ENCODE measurements at places on chromosomes 16 and 17.

DNA sequence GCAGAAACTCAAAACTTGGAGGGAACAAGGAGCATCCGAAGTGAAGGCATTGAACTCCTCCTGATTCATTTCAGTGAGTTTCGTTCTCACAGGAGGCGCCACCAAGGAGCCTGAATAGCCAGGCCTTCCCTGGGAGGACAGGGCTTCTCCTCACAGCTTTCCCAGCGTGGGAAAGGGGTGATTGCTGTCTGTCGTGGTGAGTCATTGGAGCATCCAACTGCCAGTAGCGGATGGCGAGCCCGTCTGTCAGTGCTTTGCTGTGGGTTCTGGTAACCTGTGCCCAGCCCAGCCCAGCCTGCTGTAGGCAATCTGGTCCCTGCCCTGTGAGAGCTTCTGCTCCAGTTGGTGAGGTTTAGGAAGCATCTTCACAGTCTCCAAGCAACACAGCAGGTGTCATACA lies 28.3 kb downstream of the PLCD3 start:
- DNase-seq, result no peak

DNA sequence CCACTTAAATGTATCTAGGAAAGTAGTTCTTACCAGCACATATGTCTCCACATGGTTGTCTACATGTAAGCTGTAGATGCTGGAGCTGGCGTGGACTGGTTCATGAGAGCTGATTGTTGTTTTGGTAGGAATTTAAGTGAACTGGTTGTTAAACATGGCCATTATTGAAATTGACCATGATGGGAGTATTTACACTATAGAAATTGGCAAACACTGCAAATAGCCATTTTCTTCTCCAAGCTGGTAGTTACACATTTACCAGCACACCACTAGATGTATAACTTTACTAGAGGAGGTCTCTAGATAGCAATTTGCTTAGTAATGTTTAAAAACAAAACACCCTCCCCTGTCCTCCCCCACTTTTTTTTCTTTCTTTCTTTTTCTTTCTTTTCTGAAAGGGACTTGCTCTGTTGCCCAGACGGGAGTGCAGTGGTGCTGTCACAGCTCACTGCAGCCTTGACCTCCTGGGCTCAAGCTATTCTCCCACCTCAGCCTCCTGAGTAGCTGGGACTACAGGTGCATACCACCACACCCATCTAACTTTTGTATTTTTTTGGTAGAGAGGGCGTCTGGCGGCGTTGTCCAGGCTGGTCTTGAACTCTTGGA lies 24.2 kb downstream of the IGSF6 start:
- DNase-seq, result no peak

GRCh38 chr17:81140018-81140417 lies 25.3 kb upstream of the PVALEF start:
- DNase-seq, result no peak

DNA sequence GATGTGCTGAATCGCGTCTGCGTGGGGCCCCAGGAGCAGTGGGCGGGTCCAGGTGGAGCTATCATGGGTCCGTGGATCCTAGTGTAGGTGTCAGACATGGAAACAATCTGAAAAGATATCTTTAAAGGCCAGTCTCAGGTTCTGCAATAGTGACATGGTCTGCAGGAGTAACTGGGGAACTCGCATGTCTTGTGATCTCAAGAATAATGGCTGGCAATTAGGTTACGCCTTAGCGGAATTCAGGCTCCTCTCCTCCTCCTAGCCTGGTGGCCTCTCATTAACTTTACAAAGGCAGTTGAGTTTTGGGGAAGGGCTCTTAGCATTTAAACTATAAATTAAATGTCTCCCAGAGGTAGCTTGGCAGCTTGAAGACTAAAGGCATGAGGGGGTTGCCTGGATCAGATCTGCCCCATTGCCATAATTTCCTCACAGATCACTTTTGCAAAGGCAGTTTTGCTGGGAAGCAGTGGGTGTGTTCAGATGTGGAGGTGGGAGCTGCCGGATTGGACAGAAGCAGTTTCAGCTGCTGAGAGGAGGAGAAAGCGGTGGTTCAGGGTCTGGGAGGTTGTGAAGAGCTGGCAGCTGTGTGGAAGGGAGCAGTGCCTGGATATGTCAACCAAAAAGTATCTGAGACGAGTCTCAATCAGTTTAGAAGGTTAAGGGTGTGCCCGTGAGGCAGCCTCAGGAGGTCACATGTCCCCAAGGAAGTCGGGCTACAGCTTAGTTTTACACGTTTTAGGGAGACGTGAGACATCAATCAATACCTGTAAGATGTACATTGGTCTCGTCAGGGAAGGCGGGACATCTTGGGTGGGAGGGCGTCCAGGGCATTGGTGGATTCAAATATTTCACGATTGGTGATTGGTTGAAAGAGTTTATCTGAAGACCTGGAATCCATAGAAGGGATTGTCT lies 2.7 kb downstream of the TBCD start:
- DNase-seq, result no peak

DNA sequence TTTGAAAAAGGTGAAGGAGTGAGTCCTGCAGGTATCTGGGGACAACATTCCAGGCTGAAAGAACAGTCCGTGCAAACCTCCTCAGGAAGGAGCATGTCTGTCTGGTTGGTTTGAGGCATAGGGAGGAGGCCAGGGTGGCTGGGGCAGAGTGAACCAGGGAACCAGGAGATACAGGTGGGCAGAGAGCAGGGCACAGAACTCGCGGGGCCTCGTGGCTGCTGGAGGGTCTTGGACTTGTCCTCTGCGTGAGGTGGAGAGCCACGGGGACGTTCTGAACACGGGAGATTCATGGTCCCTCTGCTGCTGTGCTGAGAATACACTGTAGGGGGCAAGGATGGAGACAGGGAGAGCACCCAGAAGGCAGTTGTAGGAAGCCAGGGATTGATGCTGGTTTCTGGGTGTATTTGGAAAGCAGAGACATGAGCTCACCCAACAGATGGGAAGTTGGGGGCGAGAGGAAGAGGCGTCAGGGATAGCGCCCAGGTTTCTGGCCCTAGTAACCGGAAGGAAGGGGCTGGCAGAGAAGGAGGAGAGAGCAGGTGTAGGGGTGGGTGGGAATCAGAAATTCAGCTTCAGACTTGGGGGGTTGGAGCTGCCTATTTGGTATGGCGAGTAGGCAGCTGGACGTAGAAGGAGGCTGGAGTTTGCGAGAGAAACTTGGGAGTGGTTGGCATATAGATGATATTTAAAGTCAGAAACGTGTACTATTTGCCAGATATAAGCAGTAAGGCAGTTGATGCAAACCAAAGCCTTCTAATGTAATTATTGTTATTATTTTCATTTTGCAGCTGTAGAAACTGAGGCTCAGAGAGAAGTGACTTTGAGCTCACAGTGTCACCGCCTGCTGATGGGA lies at the start of gene CCL17:
TSS of gene CCL17 (plus strand) at position 803 of the 853 bp plus-strand sequence. CDS start 9,166 bp downstream, outside the sequence.
- DNase-seq, result no peak

Measured in CD4-positive, alpha-beta T cell treated with Interferon alpha-2 for 1 hour (primary cell).